ENCODE measurements at places on chromosomes 12 and 14.

DNA sequence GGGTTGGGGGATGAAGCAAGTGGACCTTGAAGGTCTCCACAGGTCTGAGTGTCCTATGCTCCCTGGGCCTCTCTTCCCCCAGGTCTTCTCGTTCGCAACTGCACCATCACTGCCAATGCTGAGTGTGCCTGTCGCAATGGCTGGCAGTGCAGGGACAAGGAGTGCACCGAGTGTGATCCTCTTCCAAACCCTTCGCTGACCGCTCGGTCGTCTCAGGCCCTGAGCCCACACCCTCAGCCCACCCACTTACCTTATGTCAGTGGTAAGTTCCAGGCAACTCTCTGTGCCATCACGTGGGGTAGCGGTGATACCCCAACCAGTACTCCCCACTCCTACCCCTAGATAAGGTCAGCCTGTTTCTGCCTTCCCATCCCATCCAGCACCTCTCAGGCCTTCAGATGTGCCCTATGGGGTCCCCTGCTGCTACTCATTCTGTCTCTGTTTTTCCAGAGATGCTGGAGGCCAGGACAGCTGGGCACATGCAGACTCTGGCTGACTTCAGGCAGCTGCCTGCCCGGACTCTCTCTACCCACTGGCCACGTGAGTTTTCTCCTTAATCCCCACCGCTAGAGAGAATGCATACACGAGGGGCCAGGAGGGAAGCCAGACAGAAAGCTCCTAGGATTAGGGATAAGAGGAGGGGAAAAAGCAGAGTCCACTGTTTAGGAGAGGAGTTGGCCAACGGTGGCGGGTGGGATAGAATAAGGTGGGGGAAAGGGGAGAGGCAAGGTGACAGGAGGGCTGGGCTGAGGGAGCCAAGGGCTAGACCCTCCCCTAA, 1.6 kb upstream of the TAPBPL start:
- DNase-seq = no peak

DNA sequence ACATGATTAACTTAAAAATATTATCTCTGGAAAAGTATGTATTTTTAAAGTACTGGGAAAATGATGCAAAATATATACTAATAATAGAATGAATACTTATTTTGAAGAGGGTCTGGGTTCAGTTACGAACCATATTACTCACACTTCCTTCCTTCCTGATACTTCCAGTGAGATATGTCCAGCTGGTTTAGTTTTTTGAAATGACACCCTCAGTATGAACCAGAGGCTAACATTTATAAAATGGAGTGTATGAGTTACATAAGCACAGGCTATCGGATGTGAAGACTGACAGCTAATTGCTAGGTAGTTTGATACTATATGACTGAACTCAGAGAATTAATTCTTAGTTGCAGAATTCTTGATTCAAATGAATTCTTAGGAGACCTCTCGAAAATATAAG, 122.9 kb downstream of the OTOGL start:
- DNase-seq = no peak

DNA sequence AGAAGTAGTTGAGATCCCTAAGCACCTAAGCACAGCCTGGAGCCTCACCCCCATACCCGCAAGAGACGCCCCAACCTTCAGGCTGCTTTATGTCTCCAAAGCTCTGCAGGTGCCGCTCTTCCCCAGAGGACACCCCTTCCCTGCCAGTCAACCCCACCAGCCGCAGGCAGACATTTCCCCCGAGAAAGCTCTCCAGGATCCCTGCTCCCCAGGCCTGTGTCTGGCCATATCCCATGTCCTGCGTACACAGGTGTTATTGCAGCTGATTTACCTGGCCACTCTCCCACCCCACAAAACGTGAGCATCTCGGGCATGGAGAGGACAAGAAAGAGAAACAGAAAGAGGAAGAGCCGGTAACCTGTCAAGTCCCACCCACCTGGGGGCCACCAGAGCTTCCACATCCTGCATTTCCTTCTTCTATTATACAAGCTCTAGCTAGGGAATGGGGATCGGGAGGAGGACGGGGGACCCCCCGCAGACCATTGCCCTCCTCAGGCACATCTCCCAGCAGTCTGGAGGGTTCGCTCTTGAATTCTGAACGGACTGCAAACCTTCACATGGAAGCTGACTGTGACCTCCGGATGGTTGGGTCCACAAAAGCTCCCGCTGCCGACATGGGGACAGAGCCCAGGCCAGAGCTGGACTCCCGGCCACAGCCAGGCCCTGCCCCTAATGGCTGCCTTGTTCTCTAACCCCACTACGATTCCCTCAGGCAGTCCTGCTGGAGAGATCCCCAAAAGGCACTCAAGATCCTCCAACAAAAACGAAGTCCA, 17.6 kb downstream of the CCDC88C start:
- no peak for DNase-seq

DNA sequence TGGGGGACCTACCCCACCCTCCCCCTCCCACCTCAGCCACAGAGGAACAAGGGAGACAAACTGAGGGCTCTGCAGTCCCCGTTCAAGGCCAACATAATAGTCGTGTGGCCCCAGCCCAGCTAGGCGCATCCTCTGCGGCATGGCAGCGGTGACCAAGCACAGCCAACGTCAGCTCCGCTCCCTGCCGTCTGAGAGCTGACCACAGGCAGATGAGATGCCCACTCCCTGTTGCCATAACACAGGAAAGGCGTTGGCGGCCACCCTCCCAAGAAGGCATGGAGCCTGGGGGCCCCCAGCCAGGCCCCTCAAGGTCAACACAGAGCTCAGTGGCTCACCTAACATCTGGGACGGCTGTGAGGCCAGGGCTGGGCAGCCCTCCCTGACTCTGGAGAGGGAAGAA, 32.6 kb upstream of the UBC start:
- DNase-seq = peak; percentile 12

DNA sequence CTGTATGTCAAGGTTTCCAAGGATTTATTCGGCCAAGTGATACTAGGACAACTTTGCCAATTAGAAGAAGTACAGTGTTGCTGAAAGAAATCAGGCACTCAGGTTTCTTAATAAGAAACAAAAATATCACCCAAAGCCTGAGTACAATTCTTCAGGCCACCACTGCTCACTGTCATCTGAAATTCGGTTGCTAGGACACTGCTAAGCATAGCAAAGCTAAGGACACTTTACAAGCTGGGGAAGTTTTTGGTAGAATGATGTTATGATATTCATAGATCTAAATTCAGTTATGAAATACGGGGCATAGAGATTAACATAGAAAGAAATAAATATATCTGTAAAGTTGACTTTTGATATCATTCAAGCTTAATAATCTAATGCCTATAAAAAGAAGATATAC, 505.1 kb downstream of the NELL2 start:
- no peak for DNase-seq

- no peak for DNase-seq
Measured at GRCh38 chr12:127328867-127329266, 938.1 kb upstream of the TMEM132C start.

GRCh38 chr12:94987801-94988200, 15.7 kb downstream of the NDUFA12 start:
- no peak for DNase-seq

DNA sequence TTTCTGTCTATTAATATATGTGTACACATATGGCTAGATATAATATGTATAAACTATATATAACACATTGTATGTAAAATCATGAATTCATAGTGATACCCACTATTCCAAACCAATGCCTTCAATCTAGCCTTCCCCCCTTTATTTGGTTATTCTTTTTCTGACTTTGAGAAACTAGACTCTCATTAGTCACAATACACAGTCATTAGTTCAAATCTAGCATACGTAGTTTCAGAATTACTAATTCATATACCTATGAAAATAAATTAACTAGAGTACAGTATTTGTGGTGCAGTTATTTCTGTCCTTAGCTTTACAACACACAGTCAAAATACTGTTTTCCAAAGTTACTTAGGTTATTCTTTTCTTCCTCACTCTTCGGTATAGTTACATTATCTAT, 268.2 kb downstream of the DPF3 start:
- no peak for DNase-seq

GRCh38 chr12:38587594-38587993, 271.0 kb downstream of the ALG10B start:
- DNase-seq = no peak

DNA sequence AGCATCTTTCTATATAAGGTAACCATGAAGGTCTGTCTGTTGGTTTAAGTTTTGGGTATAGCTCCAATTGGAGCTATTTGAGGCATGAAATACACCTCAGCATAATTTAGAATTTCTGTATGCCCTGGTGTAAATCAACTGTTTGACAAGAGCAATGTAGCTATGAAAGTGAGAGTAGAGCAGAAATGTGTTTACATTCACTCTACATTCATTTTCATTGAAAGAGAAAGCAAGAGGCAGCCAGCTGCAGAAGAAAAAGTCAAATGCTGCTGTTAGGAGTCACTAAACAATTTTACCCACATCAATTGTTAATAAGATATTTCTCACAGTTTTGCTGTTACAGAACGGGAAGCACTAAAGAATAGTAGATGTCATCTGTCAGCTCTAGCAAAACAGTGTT, 252.5 kb downstream of the SLC6A15 start:
- DNase-seq = no peak

DNA sequence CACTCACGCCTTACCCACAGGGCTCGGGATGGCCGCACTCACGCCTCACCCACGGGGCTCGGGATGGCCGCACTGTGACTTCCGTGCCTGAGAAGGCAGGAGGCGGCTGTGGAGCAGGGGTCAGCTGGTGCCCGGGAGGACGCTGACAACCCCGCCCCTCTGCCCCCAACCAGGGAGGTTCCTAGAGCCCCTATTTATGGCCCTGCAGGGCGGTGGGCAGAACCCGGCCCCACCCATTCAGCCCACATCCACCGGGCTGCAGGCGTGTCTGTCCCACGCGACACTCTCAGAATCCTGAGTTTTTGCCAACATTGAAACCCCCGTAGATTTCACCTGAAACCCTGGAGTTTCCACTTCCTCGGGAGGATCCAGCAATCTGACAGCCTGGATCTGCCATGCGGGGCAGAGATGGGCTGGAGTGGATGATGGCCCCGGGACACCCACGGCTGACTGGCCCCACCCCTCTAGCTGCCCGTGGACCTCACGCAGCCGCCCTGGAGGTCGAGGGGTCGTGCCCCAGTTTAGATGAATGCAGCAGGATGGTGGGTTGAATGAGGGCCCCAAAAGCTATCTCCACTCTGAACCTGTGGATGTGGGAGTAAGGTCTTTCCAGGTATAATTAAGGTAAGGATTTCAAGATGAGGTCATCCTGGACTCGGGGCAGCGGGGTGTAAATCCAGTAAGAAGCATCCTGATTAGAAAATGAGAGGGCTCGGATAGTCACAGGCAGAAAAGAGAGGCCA, 20.4 kb downstream of the GALNT9 start:
- no peak for DNase-seq

DNA sequence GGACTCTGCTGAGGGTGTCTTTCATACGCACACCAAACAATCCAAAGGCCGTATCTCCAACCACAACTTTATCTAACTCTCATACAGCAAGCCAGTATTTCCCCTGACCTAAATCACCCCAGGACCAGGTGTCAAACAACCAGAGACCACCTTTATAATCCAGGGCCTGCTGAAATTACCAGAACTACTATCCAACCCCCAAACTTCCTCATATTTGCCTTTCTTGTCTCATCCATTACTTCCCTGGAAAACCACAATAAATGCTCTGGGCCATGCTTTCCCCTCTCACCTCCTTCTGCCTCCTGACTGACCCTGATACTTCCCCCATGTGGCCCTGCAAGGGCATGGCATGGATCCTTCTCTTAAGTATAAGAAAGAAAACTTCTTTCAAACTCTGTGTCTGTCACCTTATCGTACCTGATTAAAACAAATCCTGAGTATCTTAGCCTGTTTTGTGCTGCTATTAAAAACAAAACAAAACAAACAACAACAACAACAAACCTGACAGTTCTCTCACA, 44.7 kb upstream of the CRACR2A start:
- DNase-seq = no peak

DNA sequence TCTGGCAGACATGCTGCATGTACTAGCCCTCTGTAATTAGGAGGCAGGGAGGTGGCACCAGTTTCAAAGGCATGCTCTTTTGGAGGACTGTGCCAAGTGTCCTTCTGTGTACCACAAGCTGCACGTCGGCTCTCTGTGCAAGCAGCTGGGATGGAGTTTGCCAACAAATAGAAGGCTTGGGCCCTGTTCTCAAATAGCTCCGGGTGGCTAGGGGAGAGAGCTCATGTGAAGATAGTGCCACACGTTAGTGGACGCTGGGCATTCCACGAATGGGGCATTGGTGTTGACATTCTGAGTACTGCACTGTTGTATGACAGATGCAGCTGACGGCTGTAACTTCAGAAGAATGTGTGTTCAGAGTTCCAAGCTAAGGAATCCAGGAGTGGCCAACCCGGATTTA, 4.4 kb downstream of the AACS start:
- no peak for DNase-seq

- no peak for DNase-seq
Measured at GRCh38 chr12:130568041-130568440, 148.1 kb downstream of the RIMBP2 start.

DNA sequence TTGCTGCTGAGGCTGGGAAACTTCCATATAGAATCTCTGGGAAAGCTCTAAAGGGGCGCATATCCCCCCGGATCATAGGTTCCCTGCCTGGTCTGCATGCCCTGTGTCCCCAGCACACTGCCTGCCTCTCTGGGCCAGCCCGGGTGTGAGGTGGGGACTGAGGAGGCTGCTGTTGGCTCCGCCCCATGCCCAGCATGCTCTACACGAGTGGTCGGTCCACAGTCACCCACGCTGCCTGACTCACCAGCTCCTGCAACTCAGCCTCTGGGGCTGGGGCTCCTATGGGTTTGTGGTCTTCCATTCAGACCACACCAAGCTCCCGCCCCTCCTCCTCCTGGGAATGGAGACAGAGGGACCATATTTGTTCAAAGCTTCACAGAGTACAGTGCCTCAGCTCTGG, 88.5 kb upstream of the ANO2 start:
- no peak for DNase-seq

DNA sequence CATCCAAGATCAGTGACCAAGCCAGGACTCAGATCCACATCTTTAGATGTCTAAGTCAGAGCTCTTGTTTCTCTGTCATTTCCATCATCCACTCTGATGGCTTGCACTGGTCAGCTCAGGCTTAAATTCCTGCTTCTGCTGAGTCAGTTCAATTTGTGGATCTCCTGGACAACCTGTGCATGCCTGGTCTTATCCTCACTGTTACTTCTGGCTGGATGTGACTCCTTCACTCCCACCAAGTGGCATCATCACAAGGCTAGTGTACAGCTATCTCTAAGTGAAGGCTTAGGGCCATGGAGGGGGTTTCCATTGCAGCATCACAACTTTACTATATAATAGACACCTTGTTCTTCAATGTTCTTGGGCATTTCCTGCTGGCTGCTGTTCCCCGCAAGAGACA, 102.9 kb downstream of the EMP1 start:
- DNase-seq = no peak

GRCh38 chr12:123011701-123012100, 31.2 kb downstream of the ARL6IP4 start:
- no peak for DNase-seq

GRCh38 chr12:56115329-56115728, 1.1 kb upstream of the RPL41 start:
- DNase-seq = no peak

GRCh38 chr12:4786795-4787194, 66.6 kb downstream of the GALNT8 start:
- DNase-seq = no peak

GRCh38 chr12:51449580-51450246, 25.1 kb downstream of the SLC4A8 start:
- no peak for DNase-seq
